ENCODE measurements at places on chromosomes 1 and 21.

DNA sequence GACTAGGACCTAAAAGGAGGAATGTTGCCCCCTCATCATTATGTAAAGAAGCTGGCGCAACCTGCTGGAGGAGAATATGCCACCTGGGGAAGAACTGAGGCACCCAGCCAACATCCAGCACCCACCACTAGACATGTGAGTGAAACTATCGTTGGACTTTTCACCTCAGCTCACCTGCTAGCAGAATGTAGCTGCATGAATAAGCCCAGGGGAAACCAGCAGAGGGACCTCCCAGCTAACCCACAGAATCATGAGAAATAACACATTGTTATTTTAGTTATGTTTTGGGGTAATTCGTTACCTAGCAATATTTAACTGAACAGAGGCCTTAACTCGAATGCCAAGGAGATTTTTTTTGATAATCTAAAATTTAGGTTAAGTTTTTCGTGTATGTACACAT lies 542.5 kb upstream of the DAB1 start:
- DNase-seq = no peak

DNA sequence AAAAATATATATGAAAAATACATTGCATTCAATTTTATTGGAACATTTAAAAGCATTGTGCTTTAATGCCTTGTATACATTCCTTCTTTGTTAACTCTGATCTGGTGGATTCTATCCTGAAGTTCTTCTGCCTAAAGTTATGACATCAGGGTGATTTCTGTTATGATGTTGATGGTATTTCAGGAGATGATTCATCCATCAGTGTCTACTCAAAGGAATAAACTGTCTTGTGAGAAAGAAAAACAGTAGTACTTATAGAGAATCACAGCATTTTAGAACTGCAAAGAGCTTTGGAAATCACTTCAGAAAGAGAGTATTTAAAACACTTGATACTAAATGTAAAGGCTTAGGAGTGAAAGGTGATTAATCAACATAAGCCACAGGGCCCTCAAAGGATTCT lies 155.7 kb downstream of the PTPRC start:
- no peak for DNase-seq

DNA sequence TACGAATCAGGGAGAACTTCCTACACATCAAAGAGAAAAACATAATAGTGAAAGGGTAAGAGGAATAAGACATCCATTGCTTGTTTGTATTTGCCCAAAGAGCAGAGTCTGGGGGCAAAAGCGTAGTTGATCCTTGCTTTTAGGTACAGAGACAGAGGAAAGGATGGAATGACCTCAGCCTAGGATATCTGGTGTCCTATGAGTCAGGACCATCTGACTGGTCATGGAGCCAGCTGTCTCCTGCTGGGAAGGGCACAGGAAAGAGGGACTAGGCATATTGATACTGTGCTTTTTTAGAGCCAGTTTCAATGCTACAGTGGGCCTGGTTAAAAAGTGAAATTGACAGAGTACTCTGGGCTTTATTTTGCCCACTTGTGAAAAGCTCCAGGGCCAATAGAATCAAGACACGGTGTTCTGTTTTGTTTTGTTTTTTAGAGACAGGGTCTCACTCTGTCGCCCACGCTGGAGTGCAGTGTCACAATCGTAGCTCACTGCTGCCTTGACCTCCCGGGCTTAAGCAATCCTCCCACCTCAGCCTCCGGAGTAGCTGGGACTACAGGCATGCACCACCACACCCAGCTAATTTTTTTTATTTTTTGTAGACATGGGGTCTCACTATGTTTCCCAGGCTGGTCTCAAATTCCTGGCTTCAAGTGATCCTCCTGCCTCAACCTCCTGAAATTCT lies 3.2 kb downstream of the PLEKHO1 start:
- no peak for DNase-seq

GRCh38 chr1:203207751-203208150 lies 21.2 kb upstream of the CHI3L1 start:
- no peak for DNase-seq
